Prostate gland (tissue), 2 donors: ENCODE measurements at places on chromosomes 7 and 10.

GRCh38 chr7:55108818-55109217 is 90.0 kb downstream of the EGFR start:
- no peaks in the 10 kb centered on the region for H3K27me3 ChIP-seq
- H3K4me3 ChIP-seq: no peak overlapping the region
- no peaks in the 10 kb centered on the region for H3K36me3 ChIP-seq
- peaks cover 6% of the 10 kb centered on the region for H3K4me1 ChIP-seq

- no peak overlapping the region for H3K27ac ChIP-seq
- H3K36me3 ChIP-seq: no peaks in the 10 kb centered on the region
- peak; percentile 43 for DNase-seq
- no peaks in the 10 kb centered on the region for H3K4me1 ChIP-seq
- no peaks in the 10 kb centered on the region for H3K27me3 ChIP-seq
These were observed 95.7 kb downstream of the DNAJB6 start for GRCh38 chr7:157432541-157432956.

DNA sequence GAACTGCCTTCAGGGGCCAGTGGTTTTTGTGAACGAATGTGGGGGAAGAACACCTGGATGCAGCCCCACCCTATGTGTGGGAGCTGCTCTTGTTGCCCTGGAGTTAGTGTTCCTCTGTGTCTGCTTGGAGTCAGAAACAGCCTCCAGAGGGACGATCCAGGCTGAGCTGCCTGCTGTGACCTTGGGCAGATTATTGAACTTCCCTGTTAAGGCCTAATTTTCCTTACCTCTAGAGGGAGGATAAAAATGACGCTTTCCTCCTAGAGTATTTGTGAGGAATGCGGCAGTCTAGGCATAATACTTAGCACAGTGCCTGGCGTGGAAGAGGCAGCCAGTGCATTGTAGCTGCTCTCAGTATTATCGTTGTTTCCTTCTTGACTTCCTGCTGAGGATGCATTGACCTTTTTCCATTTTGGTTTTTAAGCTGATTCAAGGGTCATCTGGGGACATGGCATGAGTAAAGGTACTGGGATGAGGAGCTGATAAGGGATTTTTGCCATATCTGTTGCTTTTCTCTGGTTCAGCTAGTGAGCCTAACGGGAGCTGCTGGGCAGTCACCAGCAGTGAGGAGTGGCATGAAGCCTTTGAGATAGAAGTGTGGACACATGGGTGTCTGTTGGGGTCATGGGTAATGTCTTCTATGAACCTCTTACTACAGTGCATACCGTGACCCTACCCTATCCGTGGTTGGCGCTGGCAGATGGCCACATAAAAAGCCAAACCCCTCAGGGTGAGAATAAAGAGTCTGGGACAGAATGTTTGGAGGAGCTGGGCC is 6.4 kb downstream of the ZFYVE27 start:
- no peak overlapping the region for H3K27ac ChIP-seq
- no peaks in the 10 kb centered on the region for H3K4me1 ChIP-seq
- no peak overlapping the region for H3K4me3 ChIP-seq
- no peaks in the 10 kb centered on the region for H3K36me3 ChIP-seq
- no peaks in the 10 kb centered on the region for H3K27me3 ChIP-seq

GRCh38 chr7:103075337-103075918 is 488 bp downstream of the ARMC10 start:
- peaks cover 5% of the 10 kb centered on the region for H3K4me1 ChIP-seq
- H3K27ac ChIP-seq: peak overlapping the region; percentile 91
- peak overlapping the region; percentile 65 for H3K4me3 ChIP-seq
- no peaks in the 10 kb centered on the region for H3K36me3 ChIP-seq

DNA sequence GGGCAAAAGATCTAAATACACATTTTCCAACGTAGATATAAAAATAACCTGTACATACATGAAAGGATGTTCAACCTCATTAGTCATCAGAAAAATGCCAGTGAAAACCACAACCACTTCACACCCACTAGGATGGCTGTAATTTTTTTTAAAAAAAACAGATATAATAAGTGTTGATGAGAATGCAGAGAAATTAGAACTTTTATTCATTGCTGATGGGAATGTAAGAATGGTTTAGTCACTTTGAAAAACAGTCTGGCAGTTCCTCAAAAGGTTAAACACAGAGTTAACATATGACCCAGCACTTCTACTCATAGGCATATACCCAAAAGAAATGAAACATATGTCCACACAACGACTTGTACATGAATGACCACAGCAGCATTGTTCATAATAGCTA is 32.3 kb upstream of the PRKCQ start:
- no peaks in the 10 kb centered on the region for H3K4me1 ChIP-seq
- peaks cover 1% of the 10 kb centered on the region for H3K27me3 ChIP-seq
- no peak overlapping the region for H3K4me3 ChIP-seq

GRCh38 chr10:6220418-6221191 is 17.9 kb downstream of the PFKFB3 start:
- H3K27ac ChIP-seq: no peak overlapping the region
- no peak overlapping the region for H3K4me3 ChIP-seq
- DNase-seq: no peak
- no peaks in the 10 kb centered on the region for H3K27me3 ChIP-seq
- peaks cover 42% of the 10 kb centered on the region for H3K36me3 ChIP-seq

- no peaks in the 10 kb centered on the region for H3K27me3 ChIP-seq
- no peaks in the 10 kb centered on the region for H3K4me1 ChIP-seq
- DNase-seq: no peak
- H3K4me3 ChIP-seq: no peak overlapping the region
- no peak overlapping the region for H3K27ac ChIP-seq
- no peaks in the 10 kb centered on the region for H3K36me3 ChIP-seq
These were observed 63.8 kb downstream of the MKI67 start for GRCh38 chr10:128062331-128062880.

DNA sequence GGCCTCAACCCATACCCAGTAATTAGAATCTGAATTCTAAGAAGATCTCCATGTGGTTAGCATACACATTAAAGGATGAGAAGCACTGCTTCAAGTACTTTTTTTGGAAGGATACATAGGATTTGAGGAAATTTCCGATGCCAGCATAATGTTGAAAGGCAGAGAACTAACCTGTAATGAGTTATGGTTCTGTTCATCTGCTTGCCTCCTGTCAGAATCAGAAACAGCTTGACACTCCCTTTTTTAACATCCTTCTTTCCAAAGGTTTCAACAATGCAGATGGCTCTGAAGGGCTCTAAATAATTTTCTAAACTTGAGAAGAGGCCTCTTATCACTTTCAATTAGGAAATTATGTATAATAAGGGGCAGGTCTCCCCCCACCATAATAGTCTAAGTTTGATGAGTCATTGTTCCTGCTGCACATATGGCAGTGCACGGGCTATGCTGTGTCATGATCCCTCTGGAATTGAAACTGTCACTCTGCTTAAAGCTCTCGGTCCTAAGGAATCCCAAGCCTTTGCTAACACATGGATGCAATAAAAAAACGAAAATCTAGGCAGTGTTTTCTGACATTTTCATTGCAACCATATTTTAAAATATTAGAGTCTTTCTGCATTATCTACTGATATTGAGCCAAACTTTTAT is 291.2 kb upstream of the FZD1 start:
- no peak for DNase-seq
- H3K27me3 ChIP-seq: no peaks in the 10 kb centered on the region
- no peaks in the 10 kb centered on the region for H3K36me3 ChIP-seq
- H3K4me3 ChIP-seq: no peak overlapping the region
- no peaks in the 10 kb centered on the region for H3K4me1 ChIP-seq
